CD4-positive, alpha-beta T cell treated with Interleukin-15 for 1 hour (primary cell): ENCODE measurements at places on chromosomes 16 and 17.
A peak's percentile ranks its signal among the peaks of the same experiment; 100 is the strongest.

- DNase-seq, result peak; percentile 83
These were observed 981 bp upstream of the UNC13D start for GRCh38 chr17:75845058-75845711.

- no peak for DNase-seq
These were observed 7.2 kb downstream of the DLX3 start for GRCh38 chr17:49987681-49988441.

- no peak for DNase-seq
These were observed 139.4 kb downstream of the C16orf78 start for GRCh38 chr16:49513040-49513439.

DNA sequence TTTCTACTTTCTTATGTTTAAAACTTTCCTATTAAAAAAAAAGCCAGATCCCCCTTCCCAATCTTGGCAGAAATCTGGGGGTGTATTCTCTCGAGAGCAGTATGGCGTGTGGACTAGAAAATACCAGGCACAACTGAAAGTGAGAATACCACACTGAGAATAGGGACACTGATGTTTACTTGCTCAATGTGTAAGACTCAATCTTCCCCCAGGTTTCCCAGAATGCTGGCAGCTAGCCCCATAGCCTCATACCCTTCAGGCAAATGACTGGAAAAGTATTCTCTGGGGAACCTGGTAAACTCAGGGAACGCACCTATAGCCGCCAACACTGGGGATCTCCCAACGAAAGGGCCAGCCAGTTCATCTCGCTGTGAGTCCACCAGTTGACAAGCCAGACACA, 15.3 kb downstream of the ZZEF1 start:
- DNase-seq, result no peak

DNA sequence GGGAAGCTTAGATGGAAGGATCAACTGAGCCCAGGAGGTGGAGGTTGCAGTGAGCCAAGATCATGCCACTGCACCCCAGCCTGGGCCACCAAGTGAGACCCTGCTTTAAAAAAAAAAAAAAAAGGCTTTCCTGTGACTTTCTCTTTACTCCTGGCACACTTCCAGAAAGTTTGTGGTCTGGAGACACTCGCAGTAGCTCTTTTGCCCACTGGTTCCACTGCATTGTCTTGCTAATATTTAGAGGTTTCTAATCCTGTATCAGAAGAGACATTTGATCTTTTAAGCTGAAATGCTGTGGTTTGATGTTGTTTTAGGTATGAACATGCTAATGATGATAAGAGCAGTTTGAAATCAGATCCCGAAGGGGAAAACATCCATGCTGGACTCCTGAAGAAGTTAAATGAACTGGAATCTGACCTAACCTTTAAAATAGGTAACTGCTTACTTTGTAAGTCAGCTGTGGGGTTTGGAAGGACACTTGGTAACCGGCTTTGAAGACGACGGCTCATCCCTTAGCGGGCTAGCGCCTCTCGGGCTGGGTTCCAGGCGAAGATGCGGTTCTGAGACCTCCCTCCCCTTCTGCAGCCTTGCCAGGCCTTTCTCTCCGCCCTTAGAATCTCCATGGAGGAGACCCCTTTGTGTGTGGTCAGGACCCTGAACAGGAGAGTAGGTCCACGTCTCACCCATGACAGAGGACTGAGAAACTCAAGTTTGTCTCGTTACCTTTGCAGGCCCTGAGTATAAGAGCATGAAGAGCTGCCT, 23.1 kb downstream of the NTAN1 start:
- no peak for DNase-seq

DNA sequence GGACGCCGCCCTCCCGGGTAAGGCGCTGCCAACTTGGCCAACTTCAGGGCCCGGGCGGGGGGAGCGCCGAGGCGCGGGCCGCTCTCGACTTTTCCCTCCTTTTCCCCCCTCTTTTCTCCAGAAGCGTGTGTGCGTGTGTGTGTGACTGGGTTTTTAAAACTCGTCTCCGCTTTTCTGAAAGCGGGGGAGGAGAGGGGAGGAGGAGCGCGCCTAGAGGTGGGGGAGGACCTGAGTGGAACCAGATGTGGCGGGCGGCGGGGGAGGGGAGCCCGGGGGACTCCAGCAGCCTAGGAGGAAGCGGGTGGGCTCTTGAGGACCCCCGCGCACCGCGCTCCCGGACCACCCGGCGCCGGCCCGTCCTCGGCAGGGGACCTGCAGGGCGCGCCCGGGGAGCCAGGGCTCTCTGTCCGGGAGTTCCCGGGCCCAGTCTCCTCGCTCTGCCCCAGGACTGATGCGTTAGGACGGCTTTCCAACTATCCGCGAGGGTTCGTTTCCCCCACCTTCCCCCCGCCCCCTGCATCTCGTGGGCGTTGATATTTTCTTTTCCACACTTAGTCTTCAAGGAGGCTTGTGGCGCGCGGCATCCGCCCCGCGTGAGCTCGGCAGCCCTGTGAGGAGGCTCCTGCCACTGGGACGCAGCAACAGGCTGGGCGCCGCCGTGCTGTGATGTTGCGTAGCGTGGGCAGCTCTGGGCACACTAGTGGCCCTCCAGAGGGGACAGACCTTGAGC, 599 bp downstream of the MRC2 start:
- no peak for DNase-seq

- peak; percentile 45 for DNase-seq
These were observed 1.0 kb upstream of the YPEL3 start for GRCh38 chr16:30096862-30097563.

GRCh38 chr17:65678546-65678945, 117.1 kb upstream of the AXIN2 start:
- DNase-seq, result no peak

GRCh38 chr17:61389670-61390478, 9.8 kb upstream of the TBX2 start:
- DNase-seq, result no peak

DNA sequence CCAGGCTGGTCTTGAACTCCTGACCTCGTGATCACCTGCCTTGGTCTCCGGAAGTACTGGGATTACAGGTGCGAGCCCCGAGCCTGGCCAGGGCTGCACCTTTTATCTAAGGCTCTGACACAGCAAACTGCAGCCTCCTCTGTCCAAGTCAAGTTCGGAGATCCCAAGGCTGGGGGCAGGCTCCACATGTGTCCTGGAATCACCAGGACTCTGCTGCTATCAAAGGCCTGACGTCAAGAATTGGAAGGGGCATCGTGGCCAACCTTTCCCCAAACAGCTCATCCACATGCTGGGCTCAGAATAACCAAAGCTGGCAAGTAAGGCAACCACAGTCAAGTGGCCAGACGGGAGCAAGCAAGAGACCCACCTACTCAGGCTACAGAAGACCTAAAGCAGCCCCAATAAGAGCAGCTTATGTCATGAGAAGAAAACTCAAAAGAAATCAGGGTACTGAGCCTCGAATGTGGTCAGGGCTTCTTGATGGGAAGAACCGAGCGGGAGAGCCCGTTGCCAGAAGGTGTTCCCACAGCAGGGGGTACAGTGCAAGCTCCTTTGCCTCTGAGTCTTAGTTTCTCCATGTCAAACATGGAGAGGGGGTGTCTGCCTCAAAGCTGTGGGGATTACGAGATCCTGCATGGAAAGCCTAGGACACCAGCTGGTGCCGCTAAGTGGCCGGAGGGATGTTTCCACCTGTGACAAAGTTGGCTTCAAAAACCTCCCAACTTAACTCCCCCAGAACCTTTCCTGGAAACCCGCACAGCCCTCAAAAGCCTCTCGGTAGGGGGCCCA, 7.9 kb downstream of the MYBBP1A start:
- no peak for DNase-seq

DNA sequence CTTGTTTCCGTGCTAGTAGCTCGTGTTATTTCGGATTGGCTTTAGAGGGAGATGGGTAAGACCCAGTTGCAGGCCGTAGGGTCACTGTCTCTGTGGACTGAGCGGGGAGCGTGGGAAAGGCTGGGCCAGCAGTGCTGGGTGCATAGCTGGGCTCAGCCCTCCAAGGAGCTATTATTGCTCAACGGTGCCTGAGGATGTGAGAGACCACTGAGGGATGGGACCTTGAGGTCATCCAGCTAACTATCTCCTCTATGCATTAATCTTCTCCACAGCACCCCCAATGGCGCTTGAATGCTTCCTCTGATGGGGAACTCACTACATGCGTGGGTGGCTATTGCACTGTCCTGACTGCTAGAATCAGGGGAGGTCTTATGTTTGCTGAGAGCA, 126.1 kb upstream of the FOXF1 start:
- no peak for DNase-seq

- no peak for DNase-seq
These were observed 552.5 kb upstream of the EEF2KMT start for GRCh38 chr16:5649762-5650743.
